ENCODE measurements at places on chromosomes 11 and 22.

- no peak for DNase-seq
Measured at GRCh38 chr11:61342207-61342803, 9.3 kb downstream of the TKFC start.

GRCh38 chr11:111949519-111950426, 12.6 kb downstream of the DIXDC1 start:
- no peak for DNase-seq

DNA sequence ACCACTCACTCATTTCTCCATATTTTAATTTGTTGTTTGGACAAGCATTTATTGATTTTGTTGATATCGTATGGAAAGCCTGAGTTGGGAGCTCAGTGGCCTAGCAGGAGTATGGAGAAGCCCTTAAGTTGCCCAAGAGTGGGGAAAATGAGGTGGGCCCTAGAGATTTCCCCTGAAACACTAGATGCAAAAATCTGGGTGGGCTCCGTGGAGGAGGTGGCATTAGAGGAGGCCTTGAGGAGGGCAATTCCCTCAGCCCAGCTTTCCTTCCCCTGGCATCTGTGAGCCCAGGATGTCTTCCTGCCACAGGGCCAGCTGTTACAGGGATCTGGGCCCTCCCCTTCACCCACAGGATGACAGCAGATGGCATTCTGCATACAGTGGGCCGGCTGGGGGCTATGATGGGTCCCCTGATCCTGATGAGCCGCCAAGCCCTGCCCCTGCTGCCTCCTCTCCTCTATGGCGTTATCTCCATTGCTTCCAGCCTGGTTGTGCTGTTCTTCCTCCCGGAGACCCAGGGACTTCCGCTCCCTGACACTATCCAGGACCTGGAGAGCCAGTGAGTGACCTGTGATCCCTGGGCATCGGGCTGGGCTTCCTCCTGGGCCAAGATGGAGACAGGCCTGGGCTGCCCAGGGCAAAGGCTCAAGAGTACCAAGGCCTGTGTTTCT, 21.6 kb upstream of the SLC22A12 start:
- no peak for DNase-seq

DNA sequence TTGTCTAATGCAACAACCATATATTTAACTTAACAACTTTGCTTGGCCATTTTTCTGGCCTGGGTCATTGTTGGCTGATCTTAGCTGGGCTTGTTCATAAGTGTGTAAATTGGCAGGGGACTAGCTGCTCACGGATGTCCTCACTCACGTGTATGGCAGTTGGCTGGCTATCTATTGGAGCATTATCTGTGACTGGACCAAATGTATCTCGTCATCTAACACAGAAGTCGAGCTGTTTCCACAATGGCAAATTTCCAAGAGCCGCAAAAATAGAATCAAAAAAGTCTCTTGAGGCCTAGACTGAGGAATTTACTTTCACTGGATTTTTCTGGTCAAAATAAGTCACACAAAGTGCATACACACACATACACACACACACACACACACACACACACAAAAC, 893.3 kb downstream of the FAM181B start:
- DNase-seq, result no peak

DNA sequence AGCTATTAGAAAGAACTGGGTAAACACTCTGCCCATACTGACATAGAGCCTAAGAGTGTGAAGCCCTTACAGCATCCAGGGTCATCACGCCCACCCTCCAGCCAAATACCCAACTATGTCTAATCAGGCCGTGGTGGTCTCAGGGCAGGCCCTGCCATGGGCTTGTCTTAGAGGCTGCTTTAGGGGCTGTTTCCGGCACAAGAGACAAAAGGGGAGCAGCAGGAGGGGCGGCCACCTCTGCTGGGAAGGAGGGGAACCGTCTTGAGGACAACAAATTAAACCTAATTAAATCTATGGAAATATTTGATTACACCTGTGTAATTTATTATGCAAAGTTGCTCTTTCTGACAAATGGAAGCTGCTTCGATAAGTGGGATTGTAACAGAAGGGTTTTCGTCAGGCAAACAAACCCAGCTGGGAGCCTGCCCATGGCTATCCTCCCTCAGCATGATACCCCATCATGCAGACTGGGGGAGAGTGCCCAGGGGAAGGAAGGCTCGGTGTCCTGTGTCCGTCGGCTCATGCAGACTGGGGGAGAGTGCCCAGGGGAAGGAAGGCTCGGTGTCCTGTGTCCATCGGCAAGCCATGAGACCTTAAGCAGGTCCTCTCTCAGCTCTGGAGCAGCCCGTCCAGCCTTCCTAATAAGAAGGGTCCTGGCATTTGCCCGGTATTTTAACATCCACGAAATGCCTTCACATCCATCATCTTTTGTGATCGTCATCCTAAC, 163.6 kb upstream of the B3GAT1 start:
- DNase-seq, result no peak

DNA sequence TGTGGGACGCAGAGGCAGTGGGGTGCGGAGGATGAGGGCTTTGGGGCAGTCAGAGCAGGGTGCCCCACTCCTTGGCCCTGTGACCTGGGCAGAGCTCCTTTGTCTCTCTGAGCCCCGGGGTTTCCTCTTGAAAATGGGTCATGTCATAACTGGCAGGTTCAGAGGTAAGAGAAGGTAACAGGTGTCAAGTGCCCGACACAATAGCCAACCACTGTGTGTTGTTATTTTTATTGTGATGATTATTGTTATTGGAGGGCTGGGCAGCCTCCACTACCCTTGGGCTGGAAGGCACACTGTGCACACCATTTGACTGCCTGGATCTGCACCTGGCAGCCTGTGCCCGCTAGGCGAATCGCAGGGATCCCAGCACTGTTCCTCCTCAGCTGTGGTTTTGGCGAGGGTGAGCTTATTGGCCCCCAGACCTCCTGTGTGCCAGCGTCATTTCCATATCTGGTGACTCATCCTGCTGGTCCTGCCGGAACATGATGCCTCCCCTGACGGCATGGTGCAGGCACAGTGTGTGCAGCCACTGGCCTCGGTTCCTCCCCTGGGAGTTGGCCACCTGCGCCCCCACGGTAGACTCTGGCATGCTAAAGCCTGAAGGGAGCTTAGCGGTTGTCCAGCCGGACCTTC, 15.4 kb upstream of the SOX10 start:
- no peak for DNase-seq

DNA sequence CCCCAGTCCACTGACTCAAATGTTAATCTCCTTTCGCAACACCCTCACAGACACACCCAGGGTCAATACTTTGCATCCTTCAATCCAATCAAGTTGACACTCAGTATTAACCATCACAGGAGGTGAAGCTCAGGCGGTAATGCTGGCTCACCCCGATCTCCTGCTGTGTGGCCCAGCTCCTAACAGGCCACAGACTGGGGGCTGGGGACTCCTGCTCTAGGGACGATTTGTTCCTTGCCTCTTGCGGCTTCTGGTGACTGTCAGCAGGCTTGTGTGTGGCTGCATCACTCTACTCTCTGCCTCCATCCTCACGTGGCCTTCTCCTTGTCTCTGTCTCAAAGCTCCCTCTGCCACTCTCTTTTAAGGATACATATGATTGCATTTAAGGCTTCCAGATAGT, 45.0 kb downstream of the SPON1 start:
- DNase-seq, result no peak

DNA sequence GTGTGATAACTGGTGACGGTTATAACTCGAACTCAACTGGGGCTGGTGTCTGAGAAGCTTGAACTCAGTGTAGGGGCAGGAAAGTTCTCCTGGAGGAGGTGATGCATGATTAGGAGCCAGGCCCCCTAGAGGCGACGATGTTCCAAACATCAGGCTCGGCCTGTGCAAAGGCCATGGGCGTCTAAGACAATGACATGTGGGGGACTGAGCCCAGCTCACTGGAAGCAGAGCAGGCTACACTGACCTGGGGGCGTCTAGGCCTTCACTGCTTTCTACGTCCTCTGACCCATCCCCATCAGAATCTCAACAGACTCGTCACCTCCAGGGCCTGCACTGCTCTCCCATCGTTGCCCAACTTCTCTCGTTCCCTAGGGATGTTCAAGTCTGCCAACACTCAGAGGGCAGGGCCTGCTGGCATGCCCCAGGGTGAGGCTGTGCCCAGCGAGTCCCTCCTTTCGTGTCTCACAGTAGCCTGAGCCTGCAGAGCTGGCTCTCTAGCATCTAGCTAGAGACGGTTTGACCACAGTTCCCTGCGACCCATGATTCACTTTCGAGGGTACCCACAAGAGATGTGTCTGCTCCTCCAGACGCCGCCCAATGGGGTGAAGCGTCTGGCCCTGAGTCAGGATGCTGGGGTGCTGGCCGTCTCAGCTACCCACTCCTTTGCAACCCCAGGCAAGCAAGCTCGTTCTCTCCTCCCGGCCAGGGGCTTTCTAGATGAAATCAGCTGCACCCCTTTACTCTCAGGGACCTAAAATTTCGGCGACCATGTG, 1.1 kb upstream of the ATG16L2 start:
- DNase-seq, result peak; percentile 72

Measured in T-helper 2 cell (primary cell).